ENCODE measurements at places on chromosomes 7 and 10.
A peak's percentile ranks its signal among the peaks of the same experiment; 100 is the strongest.

DNA sequence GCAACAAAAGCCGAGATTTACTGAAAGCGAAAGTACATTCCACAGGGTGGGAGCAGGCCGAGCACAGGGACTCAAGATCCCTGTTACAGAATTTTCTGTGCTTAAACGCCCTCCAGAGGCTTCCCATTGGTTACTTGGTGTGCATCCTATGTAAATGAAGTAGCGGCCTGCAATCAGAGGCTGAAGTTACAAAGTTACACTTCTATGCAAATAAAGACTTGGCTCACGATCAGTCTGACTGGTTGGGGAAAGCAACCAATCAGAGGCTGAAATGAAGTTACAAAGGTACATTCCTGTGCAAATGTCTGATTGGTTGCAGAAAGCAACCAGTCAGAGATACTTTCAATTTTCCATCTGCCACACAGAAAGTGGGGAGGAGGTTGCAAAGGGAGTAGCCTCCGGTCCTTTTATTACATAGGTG, 4.1 kb downstream of the ACBD7 start:
- DNase-seq: peak; percentile 96

DNA sequence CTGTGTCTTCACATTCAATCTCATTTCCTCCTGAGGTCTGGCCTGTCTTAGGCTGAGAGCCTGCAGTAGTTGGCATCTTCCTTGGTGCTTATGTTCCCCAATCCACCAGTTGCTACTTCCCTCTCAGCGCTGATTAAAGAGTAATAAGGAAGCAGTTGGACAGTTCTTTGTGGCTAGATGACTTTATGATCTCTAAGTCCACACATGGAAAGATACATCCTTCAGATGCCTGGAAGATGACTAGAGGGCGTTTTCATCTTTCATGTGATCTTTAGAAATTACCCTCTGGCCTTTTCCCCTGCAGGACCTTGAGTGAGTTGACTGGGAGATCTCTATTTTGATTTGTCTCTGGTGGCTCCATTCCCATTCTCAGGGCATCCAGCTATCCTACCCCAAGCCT, 204.5 kb downstream of the GRM3 start:
- no peak for DNase-seq

DNA sequence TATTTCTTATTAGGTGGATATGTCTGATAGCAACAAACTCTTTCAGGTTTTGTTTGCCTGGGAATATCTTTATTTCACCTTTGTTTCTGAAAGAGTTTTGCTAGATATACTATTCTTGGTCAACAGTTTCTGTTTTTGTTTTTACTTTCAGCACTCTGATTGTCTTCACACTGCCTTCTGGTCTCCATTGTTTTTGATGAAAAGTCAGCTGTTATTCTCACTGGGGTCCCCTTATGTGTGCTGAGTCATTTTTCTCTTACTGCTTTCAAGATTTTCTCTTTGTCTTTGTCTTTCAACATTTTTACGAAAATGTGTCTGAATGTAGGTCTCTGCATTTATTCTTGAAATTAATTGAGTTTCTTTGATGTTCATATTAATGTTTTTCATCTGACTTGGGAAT, 15.2 kb upstream of the RASSF4 start:
- no peak for DNase-seq

DNA sequence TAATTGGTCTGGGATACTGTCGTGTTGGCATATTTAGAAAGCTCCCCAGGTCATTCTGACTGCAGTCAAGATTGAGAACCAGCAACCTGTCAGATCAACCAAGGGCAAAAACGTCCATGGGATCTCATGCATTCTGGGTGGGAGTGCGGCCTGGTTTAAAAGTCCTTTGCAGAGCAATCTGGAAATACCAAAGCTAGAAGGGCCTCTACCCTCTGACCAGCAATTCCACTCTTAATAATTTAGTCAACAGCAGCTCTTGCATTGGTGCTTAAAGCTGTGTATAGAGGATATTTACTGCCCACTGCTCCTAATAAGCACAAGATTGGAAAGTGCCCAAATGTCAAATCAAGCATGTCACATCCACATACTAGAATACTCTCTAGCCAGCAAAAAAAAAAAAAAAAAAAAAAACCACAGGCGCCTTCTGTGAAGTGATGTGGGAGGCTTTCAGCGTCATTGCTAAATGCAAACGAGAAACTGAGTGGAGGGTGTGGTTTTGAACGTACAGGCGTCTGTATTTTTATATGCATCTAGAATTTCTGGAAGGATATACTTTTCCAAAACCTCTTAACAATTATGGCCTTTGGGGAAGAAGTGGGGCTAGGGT, 44.8 kb upstream of the HSPA12A start:
- DNase-seq: no peak

GRCh38 chr7:158310924-158311666, 276.5 kb downstream of the PTPRN2 start:
- no peak for DNase-seq

GRCh38 chr7:136741941-136742340, 126.5 kb upstream of the CHRM2 start:
- DNase-seq: no peak

- DNase-seq: no peak
Measured at GRCh38 chr7:134186027-134186426, 58.9 kb downstream of the LRGUK start.

DNA sequence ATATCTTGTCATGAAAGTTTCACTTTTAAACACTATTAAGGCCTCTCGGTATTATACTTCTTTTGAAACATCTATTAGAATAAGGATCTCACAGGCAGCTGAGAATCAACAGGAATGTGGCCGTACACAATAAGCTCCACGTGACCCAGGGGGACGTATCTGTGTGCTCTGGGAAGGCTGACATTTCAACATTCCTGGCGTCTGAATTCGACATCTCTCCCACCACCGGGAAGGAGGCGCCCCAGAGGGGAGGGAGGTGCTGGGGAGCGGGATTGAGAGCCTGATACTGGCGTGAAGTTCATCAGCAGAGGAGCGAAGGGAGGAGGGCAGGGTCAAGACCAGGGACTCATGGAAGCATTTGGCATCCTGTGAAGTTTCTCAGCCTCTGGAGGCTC, 401.3 kb downstream of the DNAJB6 start:
- DNase-seq: peak; percentile 88

DNA sequence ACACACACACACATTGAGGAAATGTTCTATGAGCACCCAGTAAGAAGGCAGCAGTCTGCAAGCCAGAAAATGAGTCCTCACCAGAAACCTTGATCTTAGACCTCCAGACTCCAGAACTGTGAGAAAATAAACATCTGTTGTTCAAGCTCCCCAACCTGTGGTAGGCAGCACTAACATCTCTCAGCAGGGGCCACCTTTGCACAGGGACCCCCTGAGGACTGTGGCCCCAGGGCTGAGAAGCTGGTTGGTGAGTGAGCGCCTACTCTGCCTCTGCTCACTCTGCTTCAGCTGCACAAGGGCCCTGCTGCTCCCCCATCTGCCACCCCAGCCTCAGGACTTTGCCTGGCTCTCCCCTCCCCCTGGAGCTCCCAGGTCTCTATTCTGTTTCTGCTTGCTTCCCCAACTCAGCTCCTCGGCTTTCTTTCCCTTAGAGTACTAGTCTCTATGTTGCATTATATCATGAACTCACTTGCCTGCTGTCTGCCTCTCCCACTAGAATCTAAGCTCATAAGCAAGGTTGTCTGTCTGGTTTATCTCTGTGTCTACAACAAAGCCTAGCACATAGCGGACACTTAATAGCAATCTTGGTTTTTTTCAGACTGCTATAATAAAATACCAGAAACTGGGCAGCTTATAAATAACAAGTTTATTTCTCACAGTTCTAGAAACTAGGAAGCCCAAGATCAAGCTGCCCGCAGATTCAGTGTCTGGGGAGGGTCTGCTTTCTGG, 40.4 kb upstream of the PRLHR start:
- DNase-seq: no peak

DNA sequence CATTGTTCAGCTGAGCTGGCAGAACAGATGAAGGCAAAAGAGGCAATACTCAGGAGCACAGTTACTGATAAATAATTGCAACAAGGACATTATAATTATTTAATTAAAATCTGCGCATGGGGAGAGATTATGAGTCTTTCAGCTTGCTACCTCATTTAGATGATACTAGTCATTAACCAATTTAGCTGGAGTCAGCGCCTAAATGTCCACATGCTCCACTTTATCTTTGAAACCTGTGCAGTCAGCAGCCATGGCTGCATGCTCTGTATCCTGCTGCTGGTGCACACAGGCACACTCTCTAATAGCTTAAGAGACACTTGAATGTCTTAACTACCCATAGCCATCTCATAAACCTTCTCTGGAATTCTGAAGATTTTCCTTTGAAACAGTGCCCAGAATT, 196.8 kb downstream of the PPP1R3A start:
- DNase-seq: no peak

DNA sequence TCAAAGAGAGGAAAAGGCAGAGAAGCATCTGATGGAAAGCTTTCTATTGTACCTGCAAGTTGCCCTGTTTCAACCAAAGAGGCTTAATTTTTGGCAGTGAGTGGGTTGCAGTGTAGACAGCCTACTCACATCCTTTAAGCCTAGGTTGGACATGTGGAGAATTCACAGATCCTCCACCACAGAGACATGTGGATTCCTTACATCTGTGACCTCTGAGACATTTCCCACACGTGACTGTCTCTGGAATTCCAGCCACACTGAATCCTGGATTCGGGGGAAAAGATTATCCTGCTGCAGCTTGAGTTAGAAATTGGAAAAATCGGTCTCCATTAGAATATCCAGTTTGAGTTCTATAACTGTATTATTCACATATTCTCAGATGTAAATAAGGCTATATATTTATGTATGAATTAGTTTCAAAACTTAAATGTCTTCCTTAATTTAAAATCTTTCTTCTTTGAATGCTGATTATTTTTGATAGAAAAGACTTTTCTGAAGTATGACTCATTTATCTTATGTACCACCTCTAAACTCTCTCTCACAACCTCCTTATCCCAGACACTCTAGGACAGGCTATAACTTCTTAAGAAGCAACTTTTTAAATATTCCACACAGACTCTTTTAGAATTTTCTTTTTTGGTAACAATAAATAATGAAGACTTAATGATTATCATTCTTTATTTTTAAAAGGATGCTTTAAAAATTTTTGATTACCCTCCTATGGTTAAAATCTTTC, 123.3 kb downstream of the TWIST1 start:
- no peak for DNase-seq

DNA sequence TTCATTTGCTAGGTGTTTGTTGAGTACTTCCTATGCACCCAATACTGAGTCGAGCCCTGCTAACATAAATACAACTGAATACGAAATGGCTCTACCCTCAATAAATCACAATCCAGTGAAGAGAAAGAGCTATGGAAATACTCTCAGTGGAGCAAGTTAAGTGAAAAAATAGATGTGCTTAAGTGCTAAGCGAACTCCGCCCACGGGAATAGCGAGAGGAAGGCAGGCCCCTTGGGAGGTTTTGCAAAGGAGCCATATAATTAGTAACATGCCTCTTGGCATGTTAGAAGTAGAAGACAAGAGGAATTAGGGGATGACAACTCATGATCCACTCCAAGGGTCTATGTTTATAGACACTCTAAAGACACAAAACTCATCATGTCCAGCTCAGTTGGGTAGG, 42.8 kb upstream of the TSPAN33 start:
- DNase-seq: no peak

DNA sequence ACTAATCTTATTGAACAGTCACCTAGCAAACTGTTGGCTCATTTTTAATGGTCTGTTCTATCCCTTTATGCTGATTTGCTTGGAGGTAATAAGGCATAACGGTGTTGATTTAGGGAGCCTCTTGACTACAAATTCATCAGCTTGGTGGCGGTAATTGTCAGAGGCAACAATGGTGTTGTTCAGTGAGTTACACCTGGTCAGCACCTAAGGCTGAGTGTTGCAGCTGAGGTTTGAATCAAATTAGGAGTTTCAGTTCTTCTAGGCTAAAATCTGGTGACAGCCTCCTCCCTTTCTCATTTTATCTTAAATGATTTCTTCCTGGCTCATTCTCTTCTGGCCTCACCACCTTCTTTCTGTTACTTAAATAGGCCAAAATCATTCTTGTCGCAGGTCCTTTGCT, 42.3 kb upstream of the SP8 start:
- DNase-seq: no peak

DNA sequence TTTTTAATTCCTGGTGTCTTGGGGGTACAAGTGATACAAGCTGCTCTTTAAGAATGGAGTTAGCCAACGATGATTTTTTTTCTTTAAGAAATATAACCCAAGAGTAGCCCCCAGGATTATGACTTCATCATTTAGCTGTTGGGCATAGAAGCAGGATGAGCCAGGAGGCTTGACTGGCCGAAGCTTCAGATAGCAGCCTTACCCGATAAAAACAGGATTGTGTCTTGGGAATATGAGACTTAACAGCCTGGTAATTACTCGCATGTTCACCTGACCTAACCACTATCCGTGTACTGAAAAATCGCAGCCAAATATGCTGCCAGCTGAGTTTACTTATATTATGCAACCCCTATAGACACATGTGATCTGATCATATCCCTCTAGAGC, 346.0 kb upstream of the BMPER start:
- DNase-seq: no peak

DNA sequence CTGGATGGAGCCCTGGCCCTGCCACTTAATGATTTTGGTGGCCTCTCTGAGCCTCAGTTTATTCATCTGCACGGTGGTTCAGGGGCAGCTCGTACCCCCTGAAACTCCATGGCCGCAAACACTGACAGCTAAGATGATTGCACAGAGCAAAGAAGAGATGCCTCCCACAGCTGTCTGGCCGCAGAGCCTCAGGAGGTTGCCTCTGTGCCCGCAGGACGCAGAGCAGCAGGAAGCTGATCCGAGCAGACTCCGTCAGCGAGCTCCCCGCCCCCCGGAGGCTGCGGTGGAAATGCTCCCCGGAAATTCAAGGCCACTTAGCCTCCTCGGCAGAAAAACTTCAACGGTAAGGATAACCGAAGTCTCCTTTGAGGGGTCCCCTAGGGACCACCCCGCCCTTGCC, 30.2 kb upstream of the C10orf53 start:
- DNase-seq: no peak

DNA sequence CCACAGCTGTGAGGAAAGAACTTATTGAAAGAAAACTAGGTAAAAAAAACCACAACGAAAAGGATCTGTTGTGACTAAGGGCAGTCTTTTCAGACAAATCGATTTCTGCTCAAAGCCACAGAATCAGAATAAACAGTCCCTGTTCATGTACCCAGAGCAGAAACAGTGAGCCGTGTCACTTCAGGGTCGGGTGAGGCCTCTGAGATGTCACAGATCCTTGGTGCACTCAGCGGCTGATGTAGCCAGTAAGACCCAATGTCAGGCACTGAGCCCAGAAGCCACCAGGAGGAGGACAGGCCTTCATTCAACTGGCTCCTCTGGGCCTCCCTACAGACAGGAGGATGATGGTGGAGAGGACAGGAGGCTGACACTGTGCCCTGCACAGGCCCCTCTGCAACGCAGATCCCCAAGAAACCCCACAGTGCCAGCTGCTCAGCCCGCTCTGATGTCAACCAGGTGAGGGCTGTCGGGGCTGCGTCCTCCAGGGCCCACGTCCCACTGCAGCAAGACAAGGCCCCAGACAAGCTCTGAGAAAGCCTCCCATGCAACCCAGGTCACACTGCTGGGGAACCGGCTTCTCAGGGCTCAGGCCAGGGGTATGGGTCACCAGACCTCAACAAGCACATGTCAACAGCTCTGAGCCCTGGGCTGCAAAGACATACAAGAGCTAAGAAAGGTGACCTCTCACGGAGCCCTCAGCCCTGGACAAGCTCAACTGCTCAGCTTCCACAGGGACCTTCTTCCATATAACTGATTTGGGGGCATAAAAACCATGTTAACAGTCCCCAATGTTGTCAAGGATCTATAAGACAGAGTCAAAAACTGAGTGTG, 190.6 kb downstream of the PARD3 start:
- DNase-seq: no peak
